PC-3 (cell line): ENCODE measurements at places on chromosomes 6 and 20. TPM values are rescaled to one million over a fixed set of nuclear protein-coding genes. Genes with fewer than 3 reads are reported as not detected.

DNA sequence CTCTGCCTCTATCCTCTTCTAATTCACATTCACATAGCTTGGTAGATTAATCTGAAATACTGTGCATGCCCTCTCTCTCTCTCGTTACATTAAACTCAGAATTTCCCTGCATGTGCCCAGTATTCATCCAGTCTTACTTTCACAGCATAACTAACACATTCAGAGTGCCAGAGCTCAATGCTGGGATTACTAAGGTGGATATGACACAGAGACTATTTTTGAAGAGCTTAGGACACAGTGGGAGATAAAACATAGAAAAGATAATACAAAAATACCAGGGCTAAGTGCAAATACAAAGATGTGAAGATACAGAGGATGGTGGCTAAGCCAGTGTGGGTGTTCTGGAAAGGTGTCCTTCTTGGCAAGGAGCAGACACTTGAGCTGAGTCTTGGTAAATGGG lies 6.3 kb downstream of the SYNE1 start:
- DNase-seq = no peak

Gene OPRM1
- total RNA-seq = not detected in 2 replicates

DNA sequence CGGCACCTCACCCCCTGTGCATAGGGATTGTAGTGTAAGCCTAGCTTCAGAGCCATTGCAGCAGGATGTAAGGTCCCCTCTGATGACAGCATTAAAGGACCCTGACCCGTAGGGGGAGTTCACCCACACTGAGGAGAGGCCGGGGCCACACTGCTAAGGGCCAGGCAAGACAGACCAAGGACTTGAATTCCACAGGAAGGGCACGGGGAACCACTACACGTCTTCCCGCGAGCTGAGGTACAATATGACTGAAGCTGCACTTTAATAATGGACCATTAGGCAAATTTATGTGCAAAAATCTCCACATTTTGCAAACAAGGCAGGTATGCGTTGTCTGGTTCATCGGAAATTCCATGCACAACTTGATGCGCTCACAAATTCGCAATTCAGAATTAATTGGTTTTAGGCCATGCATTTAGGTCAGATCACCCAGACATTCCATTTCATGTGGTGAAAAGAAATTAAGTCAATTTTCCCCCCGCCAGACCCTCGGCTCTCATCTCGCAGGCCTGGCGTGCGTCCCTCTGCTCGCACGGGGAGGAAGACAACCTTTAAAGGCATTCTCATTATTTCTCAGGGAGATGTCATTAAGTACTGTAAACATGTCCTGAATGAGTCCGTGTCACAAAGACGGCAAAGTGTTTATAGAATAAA lies 111.8 kb downstream of the FOXA2 start:
- no peak for DNase-seq

Gene NUP43
- total RNA-seq = 19.2 and 25.5 TPM in 2 replicates

Gene HLA-DPB1
- total RNA-seq = not detected in 2 replicates

DNA sequence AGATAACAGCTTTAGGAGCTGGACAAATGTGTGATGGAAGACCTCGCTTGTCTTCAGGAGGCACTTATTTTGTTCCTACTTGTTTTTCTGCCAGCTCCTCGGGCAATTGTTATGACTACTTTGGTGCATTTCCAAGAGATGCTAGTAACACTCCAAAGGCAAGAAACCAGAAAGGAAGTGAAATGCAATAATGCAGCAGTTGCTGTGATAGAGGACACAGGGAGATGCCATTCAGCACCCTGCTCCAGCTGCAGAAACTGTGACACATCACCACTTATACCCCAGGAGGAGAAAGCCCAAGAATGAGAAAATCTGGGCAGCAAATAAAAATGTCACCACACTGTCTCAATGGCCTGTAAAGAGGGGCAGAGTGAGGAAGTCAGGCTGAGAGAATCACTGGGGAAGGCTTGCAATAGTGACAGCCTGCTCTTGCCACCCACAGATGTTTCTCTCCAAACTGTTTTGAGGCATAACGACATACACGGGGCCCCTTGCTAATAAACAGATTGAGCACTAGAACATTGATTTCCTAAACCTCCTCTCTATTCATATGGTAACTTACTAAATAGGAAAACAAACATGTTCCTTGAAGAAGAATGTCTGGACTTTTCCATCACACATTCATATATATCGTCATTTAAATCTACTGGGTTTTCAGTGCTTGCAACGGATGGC lies 231.0 kb upstream of the PRND start:
- DNase-seq = peak; percentile 57

DNA sequence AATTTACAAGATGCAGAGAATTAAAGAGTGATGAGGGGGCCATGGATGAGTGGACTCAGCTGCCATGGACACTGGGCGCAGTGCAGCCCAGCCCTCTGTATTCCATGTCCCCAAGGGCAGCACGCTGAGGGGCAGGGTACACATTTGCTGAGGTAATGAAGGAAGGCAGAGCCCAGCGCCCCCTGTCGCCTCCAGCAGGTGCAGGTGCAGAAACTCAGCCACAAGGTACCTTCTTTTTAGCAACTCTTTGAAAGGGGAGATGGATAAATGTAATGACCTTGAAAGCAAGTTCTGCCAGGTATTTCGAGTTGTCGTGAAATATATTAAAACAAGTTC lies 7.1 kb downstream of the CD93 start:
- DNase-seq = peak; percentile 11

- no peak for DNase-seq
Measured at GRCh38 chr20:11522366-11522741, 395.3 kb upstream of the BTBD3 start.

- DNase-seq = peak; percentile 93
Measured at GRCh38 chr6:143059663-143060353, 881 bp upstream of the AIG1 start.
